Activated naive CD4-positive, alpha-beta T cell (primary cell): ENCODE measurements at places on chromosomes 3 and 15.

DNA sequence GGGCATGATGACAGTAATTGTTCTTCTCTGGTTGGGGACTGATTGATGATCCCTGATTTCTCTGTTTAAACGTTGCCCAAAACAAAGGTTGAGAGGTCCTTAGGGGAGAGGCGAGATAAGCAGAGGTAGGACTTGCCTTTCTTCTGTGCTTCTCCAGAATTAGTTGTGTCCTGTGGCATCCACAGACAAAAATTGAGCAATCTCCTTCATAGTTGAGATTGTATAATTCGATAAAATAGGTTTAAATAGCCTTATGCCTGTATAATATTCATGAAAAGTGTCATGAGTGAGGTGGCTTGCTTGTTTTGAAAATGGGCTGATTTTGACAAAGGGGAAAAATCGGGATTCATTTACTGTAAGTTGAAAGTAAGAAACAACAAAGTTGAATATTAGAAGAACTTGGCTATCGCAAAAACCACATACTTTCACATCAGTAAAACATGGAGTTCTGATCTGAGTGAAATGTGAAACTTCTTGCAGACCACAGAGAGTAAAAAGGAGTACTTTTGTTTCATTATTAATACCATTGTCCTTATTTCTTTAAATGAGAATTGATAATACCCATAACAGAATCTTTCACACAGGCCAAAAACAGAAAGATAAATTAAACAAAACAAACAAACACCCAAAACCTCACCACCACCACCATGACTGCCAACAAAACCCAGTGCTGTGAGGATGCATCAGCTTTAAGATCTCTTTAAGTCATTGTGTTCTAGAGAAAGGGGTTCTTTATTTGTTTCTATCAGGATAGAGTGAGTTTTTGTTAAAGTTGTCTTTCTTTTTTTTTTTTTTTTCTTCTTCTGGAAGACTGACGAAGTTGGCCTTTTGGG lies 155.7 kb downstream of the LPP start:
- no peak for DNase-seq

DNA sequence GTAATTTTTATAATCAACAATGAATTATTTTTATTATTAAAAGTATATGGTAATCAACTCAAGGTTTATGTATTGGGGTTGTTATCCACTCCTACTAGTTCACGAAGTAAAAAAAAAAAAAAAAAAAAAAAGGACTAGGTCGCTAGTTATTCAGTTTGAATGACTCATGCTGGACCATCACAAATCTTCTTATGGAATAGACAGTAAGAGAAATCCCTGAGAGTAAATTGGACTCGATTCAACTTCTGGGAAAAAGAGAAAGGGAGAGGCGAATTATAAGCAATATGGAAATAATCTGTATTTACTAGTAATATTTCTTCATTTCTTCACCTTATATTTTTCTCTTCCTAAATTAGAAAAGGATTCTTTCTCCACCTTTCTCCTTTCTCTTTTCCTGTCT lies 2.0 kb downstream of the MYEF2 start:
- DNase-seq: no peak

- no peak for DNase-seq
Measured at GRCh38 chr15:73902121-73903020, 23.9 kb upstream of the LOXL1 start.

GRCh38 chr3:71225951-71226564 lies 357.5 kb downstream of the FOXP1 start:
- no peak for DNase-seq

DNA sequence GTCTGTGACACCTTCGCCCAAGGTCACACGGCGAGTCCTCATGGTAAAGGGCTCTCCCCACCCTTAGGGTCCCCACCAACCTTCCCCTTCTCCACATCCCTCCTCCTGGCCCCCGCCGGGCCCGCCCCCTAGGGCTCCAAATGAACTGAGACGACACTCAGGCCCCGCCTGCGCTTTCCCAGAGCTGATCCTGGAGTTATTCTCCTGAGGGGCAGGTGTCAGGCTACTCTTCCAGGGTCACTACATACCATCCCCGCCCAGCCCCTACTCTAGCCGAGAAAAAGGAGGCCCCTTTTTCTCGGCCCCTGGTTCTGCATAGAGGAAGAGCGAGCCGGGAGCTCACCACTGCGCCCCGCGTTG lies 292 bp downstream of the USP4 start:
- DNase-seq: no peak

GRCh38 chr3:41000471-41000870 lies 198.8 kb upstream of the CTNNB1 start:
- DNase-seq: no peak

DNA sequence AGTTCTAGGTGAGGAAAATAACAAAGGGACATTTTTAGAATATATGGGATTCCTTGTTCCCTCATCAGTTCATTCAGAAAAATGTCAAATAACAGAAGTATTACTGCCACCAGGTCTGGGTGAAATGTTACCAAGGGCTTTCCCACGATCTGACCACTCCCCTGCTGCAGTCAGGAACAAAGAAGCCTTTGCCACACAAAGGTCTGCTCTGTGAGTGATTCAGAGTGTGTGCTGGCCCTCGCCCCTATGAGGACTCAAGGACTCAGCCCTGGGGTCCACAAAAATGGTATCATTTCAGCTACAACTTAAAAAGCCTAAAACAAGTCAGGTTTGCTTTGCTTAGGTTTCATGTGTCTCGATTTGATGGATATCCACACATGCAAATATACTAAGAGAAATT lies 5.0 kb downstream of the MKRN3 start:
- DNase-seq: no peak

DNA sequence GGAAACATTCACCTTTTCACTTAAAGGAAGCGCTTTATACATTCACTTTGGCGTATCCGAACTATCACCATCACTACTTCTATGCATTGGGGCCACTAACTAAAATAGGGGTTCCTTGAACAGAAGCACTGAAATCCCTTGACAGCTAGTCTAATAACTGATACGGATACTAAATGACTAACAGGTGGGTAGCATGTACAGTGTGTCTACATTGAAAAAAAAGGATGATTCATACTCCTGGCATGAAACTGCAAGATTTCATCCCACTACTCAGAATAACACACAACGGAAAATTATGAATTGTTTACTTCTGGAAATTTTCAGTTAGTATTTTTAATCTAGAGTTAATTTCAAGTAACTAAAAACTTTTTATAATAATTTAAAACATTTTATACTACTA lies 96.7 kb downstream of the SMARCC1 start:
- no peak for DNase-seq

DNA sequence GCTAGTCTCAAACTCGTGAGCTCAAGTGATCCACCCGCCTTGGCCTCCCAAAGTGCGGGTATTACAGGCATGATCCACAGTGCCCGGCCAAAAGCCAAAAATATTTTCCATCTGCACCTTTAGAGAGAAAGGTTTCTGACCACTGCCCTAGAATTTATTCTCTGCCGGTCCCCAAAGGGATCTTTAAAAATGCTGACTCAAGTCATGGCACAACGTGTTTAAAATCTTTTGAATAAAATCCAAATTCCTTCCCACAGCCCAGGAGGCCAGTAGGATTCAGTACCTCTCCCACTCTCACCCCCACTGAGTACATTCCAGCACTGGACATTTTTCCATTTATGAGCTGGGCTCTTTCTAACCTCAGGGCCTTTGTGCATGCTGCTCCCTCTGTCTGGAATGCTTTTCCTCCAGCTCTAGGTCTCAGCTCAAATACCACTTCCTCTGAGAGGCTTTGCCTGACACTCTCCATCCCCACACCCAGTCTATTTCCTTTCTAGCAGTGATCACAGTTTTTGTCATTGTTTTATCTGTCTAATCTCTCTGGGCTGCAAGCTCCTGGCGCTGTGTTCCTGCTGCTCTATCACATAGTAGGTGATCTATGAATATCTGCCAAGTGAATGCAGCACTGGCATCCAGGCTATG lies 502.9 kb downstream of the SHQ1 start:
- DNase-seq: no peak

DNA sequence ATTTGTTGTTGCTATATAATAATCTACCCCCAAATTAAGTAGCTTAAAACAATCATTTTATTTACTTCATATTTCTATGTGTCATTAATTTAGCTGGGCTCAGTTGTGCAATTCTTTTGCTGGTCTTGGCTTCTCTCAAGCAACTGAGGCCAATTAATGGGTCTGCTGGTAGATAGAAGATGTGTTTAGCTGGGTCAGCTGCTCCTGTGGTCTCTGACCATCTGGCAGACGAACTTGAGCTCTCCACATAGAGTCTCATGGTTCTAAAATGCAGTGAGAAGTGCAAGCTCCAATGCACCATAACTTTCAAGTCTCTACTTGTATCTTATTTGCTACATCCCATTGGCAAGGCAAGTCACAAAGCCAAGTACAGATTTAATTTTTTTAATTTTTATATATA lies 515.6 kb downstream of the ZIC1 start:
- no peak for DNase-seq

GRCh38 chr15:95394186-95395067 lies 936.1 kb upstream of the NR2F2 start:
- DNase-seq: no peak

DNA sequence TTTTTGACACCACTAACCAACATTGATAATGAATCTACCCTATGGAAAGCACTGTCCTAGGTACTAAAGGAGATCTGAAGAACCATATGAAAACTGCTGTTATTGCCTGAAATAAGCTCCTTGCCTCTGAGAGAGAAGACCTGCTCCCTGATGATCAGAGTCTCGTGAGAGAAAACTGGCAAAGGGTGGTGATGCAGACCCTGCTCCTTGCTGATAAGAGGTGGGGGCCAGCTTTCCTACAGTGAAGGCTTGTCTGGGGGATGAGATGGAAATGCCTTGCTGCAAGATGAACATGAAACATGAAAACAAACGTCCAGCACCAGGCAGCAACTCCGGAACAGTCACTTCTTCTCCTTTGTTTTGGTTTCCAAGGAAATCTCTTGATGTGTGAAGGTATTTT lies 31.9 kb downstream of the RASGRP1 start:
- DNase-seq: no peak

GRCh38 chr3:52568069-52568468 lies 31.7 kb downstream of the UQCC5 start:
- DNase-seq: no peak
